ENCODE measurements at places on chromosomes 16 and 17.

- DNase-seq, result no peak
Measured at GRCh38 chr16:482468-483185, 44.9 kb upstream of the CAPN15 start.

DNA sequence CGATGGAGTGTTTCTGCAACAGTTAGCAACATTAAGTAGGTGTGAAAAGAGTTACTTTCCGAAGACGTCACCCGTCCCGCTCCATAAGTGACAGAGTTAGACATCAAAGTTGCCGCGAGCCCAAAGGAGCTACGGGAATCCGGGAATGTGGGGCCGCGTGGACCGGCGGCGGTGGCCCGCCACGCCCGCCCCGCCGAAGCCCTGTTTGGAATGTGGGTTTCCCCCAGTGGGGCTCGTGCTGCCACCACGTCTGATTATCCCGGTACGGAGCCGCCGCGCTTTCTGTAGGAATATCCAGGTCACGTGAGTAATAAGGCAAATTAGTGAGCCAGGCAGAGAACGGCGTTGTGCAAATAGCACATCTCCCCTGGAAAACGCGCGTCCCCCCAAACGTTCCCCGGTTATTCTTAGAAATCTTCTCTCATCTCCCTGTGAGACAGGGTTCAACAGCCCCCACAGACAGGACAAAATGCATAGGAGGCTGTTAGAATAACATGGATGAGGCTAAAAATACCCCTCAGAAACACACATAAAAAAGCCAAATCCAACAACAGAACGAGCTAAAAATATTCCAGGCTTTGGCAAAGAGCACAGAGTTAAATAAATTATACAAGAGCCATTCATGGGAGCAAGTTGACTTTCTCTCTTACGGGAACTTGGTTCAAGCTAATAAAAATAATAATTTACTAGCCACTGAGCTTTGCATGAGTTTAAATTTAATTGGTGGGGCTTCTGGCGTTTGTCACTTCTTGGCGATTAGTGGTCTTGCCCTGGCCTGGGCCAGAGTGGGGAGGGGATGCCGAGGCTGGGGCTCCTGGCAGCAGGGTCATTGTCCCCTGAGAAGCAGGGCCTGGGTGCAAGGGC, 8.6 kb downstream of the BAHCC1 start:
- no peak for DNase-seq

- peak; percentile 46 for DNase-seq
Measured at GRCh38 chr16:2003827-2004641, 5.6 kb downstream of the ZNF598 start.

DNA sequence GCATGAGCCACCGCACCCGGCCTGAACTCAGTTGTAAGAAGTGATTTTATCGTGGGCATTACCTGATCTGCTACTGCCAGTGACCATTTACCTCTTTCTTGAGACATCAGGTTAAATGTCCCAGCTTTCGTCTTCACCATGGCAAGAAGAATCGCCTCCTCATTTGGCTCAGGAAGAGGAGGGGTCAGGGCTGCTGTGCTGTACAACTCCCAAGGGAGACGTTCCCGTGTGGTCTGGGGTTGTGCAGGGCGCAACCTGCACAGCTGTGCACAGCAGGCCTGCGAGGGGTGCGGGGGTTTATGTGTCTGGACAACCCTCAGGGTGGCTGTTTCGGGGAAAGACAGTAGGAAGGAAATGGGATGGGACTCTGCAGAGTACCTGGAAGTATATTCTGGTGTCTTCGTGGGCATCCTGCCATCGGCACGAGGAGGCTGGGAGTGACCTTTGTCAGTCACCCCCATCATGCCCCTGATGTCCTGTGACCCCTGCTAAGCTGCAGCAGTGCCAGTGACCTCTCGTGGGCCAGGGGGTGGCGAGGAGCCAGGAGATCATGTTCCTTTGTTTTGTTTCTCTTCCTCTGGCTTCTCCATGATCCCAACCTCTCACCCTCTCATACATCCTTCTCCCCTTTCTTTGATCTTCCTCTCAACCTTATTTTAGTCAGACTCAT, 27.3 kb downstream of the CIBAR2 start:
- no peak for DNase-seq

GRCh38 chr16:67024384-67025209, 4.4 kb upstream of the CBFB start:
- no peak for DNase-seq

GRCh38 chr17:67491009-67491680, 114.1 kb downstream of the PITPNC1 start:
- DNase-seq, result no peak

DNA sequence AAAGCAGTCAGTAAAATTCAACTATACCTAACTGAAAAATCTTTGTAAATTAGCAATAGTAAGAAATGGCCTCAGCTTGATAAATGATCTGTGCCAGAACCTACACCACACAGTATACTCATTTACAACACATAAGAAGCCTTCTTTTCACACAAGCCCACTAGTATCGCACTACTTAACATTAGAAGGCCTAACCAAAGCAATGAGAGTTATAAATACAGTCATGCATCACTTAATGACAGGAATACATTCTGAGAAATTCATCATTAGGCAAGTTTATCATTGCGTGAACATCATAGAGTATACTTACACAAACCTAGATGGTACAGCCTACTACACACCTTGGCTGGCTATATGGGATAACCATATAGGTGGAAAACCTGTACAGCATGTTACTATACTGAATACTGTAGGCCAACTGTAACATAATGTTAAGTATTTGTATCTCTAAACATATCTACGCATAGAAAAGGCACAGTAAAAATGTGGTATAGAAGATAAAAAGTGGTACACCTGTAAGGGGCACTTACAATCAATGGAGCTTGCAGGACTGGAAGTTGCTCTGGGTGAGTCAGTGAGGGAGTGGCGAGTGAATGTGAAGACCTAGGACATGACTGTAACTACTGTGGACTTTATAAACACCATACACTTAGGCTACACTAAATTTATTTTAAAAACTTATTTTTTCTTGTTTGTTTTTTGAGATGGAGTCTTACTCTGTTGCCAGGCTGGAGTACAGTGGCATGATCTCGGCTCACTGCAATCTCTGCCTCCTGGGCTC, 126.5 kb upstream of the CORO6 start:
- DNase-seq, result no peak

GRCh38 chr17:67606896-67607604, 110.7 kb upstream of the NOL11 start:
- no peak for DNase-seq

DNA sequence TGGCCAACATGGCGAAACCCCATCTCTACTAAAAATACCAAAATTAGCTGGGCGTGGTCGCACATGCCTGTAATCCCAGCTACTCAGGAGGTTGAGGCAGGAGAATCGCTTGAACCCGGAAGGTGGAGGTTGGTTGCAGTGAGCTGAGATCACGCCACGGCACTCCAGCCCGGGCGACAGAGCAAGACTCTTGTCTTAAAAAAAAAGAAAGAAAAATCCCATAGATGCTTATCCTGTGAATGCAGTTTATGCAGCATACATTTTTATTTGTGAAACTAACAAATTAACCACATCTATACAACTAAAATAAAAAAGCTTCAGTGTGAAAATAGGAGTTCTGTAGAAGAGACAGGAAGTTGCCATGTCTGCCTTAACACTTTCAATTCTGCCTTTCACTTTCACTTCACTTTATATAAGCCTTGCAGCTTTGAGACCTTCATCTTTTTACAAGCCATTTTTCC, 7.1 kb downstream of the IGSF6 start:
- no peak for DNase-seq

DNA sequence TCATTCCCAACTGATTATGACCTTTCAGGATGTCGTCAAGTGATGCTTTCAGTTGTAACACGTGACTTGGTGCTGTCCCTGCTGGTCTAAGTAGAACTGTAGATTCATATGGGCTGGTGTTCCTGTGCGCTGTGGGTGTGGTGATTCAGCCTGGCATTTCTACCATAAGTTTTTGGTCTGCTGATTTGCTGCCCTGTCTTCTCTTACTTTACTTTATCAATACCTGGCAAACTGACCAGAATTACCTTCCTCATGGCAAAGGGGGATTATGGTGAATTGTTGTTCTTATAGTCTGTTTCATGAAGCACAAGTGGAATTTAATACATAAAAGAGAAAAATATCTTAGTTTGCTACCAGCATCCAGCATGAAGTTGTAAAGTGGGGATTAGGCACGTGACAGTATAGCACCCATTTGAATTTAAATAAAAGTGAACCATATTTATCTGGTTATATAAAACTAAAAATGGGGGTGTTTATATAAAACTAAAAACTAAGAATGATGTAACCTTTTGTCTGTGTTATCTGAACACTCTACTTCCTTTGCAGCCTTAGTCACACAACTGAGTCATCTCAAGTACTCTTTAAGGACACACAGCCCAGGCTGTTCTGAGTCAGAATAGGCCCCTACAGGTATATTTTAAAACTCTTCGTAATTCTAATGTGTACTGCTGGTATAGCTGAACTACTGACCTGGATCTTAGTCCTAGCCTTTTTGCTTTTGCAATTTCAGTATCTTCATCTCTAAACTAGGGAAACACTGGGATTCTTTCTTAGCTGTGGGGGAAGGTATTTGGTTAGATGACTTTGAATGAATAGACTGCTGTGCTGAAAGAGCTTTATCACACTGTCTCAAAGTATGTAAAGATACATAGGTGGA, 28.3 kb downstream of the TTC19 start:
- DNase-seq, result no peak

DNA sequence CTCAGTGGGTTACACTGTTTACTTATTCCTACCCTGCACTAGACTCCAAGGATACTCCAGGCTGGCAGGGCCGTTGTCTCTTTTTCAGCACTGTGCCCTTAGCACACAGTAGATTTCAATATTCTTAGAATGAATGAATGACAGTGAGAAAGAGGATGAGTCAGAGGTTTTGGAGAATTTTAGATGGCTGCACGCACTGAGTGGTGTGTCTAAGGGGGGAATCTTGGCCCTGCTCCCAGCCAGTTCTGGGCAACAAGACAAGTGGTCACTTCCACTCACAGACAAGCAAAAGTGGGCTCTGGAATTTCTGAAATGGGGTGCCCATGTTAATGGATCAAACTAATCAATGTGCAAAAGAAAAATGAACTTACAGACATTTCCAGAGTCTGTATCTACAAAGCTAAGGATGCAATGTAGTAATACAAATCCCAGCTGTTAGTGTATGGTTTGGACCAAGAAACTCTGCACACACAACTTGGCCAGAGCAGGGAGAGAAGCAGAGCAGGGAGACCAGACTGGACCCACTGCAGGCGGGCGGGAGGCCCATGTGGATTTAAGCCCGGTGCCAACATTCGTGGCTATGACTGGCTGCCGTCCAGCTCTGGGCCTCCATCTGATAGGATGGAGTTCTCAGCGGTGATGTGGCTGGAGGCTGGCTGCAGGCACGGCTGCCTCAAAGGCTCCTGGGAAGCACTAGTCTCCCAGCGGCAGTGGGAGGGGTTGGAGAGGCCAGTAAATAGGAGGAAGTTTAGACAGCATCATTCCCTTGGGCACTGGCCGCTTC, 95.6 kb upstream of the CDYL2 start:
- no peak for DNase-seq

DNA sequence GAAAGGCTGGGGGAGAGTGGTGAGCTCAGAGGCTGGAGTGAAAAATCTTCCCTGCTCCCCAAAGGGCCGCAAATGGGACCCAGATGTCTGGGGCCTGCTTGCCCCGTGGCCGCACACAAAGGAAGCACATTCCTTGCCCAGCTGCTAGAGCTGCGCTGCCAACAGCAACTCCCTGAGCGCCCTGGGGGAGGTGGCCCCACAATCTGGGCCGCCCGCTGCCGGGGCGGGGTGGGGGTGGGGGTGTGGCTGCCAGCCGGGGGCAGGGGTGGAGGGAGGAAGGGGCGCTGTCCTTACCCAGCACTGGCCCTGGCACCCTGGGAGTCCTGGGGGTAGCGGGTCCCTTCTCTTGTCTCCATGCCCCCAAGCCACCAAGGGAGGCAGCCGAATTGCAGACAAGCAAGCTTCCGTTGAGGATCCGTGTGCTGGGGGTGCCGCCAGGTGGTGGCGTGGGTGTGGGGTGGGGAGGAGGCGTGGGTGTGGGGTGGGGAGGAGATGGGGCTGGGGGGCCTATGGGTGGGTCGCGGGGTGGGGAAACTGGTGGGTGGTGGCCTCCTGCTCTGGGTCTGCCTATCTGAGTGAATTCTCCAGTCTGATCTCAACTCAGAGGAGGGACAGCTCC, 48.4 kb upstream of the PABPN1L start:
- no peak for DNase-seq

GRCh38 chr17:40598301-40598618, 33.0 kb upstream of the CCR7 start:
- DNase-seq, result no peak

- DNase-seq, result no peak
Measured at GRCh38 chr17:34770586-34770985, 190.7 kb downstream of the CCT6B start.

GRCh38 chr17:60577147-60577915, 22.7 kb upstream of the PPM1D start:
- DNase-seq, result no peak

DNA sequence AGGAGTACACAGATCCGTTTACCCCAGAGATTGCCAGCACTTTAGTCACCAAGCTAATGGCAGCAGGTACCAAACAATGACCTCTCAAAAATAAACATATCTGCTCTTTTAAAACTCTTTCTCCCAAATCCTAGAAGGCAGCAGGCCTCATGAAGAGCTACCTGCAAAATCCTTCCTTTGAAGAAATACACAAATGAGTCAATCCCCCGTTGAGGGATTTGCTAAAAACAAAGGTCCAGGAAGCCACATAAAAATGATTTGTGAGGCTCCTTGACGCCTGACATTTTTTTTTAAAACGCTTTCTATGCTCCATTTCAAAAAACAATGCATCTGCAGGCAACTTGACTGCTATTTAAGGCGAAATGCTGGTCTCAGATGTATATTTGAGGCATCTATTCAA, 58.2 kb downstream of the NACA2 start:
- DNase-seq, result no peak

DNA sequence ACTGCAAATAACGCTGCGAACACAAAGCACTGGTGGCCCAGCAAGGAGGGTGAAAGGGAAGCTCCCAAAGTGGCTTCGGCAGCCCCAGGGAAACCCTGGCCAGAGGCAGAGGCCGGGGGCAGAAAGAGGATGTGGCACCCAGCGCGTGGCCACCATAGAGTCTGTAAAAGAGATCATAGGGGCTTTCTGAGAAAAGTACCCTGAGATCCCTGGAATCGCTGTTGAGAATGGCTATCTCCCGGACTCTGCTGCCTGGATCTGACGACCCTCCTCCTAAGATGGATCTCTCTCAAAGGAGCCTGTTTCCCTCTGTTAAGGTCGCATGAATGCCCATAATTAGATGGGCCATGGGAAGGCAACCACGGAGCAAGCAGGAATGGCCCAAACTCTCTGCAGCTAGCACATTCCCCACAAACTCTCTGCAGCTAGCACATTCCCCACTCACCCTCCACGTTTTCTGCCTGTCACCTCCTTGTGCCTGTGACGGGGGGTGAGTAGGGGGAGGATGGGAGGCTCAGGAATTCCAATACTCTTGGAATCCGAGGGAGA, 364.4 kb downstream of the XYLT1 start:
- DNase-seq, result no peak
